ENCODE measurements at places on chromosomes 7 and 10. TPM values are rescaled to one million over a fixed set of nuclear protein-coding genes. Genes with fewer than 3 reads are reported as not detected.

GRCh38 chr7:105876091-105876963, at the start of gene ATXN7L1:
ATXN7L1 (minus strand) TSS chr7:105876599; CDS start chr7:105876558, 41 bp downstream.
- DNase-seq = peak; percentile 97

GRCh38 chr10:102927311-102928010, 9.4 kb downstream of the CNNM2 start:
- DNase-seq = no peak

DNA sequence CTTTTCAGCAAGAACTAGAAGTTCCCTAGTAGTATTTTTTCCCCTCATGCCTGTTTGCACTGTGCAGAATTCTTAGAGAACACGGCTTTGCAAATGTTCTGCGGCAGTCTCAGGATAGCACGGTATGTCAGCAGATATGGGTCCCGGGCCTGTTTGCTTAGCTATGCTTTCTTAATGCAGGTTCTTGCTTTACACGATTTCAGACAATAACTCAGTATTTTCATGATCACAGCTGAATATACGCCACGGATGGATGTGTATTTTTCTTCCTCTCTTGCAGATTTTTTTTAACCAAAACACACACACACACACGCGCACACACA, 137.3 kb downstream of the HECW1 start:
- peak; percentile 9 for DNase-seq

GRCh38 chr10:121351540-121351939, 246.7 kb downstream of the FGFR2 start:
- no peak for DNase-seq

DNA sequence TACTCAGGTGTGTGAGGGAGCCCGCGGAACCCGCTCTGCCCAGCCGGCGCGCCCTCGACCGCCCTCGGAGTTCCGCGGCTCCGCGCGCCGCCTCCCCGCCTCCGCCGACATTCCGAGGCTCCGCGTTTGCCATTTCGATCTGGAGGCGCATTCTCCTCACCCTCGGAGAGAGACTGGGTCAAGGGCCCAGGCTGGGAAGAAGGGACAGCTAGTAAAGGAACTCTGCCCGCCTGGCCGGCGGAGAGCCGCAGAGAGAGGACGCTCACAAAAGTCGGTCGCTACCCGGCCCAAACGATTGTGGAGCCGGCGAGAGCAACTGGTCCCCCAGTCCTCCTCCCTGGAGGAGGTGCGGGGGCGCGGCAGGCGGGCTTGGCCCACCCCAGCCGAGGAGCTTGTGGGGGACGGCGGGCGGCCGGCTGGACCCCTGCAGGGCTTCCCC, 74.5 kb upstream of the LEP start:
- DNase-seq = peak; percentile 44

GRCh38 chr10:60377955-60378354, 11.7 kb downstream of the ANK3 start:
- DNase-seq = no peak

DNA sequence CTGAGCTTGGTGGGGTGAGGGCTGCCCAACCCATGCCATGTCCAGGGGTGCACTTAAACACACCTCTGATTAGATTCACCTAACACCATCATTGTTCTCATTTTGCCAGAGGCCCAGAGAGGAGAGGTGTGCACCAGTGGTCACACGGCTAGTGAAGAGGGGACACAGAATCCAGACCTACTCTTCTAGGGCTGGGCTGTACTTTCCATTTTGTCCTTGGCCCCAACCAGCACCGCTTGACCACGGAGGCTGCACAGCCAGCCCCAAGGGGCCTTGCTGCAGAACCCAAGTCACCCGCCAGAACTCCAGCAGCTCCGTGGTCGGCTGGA, 246 bp upstream of the WDFY4 start:
- DNase-seq = no peak

GRCh38 chr7:107089627-107090026, 45.1 kb downstream of the PRKAR2B start:
- no peak for DNase-seq

Gene FAM25G
- not detected for polyA plus RNA-seq

Measured in hepatocyte (in vitro differentiated cells).